Activated CD4-positive, CD25-positive, alpha-beta regulatory T cell treated with anti-CD3 and anti-CD28 coated beads, Interleukin-2, amount 50 U/mL, for 72 hours (primary cell): ENCODE measurements at places on chromosomes 12 and 14.
A peak's percentile ranks its signal among the peaks of the same experiment; 100 is the strongest.

DNA sequence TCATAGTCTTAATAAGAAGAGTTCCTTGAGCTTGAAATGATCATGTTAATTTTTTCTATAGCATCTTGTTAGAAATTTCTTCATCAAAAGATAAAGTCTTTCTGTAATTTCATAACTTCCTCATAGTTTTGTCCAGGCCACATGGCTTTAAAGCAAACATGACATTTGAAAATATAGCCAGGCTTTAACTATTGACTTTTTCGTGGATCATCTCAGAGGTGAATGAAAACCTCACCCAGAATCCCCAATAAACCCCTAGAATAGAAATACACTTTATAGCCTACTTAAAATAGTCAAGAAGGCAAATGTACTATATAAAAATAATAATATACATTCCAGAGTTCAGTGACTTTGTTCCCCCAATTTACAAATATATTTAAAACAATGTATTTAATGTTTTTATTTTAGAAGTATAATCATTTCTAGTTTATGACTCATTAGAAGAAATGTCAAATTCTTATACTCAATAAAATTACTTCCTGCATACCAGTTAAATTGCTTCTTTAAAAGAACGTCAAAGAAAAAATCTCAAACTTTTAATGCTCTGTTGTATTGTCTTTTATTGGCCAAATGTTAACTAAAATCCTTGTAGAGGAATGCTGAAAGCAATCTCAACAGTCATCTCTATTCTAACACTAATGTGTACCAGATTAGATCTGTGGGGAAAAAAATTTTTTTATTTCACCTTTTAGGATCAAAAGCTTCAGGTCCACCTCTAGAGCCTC, 21.6 kb downstream of the EXOC5 start:
- DNase-seq: no peak

GRCh38 chr12:8154526-8154925, 2.3 kb upstream of the ZNF705A start:
- no peak for DNase-seq

- DNase-seq: no peak
These were observed 31.8 kb downstream of the CPSF2 start for GRCh38 chr14:92153581-92153980.

- DNase-seq: no peak
These were observed 15.1 kb downstream of the SOCS2 start for GRCh38 chr12:93587611-93588010.

- DNase-seq: no peak
These were observed 52.3 kb upstream of the GPHB5 start for GRCh38 chr14:63371033-63371432.

DNA sequence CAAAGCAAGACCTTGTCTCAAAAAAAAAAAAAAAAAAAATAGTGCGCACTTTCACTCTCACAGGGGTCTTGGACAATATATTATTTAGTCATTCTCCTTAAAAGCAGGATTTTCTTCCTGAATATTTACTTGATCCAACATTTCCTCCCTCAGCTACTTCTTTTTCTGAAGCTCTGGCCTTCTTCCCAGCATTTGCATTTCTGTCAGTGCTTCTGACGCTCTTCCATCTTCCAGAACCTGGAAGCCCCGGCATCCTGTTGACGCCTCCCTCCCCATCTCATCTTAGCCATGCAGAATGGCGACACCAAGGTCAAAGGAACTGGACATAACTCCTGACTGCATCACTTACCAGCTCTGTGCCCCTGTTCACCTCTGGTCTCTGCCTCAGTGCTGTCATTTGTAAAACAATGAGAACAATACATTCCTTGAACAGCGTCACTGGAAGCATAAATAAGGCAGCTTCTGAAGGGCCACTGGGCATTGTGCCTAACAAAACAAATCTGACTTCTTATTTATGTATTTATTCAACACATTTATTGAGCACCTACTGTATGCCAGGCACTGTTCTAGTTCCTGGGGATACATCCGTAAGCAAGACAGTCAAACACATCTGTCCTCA, 90.9 kb upstream of the MDM1 start:
- DNase-seq: no peak

GRCh38 chr12:69070319-69071090, 137.5 kb upstream of the CPM start:
- DNase-seq: peak; percentile 63

DNA sequence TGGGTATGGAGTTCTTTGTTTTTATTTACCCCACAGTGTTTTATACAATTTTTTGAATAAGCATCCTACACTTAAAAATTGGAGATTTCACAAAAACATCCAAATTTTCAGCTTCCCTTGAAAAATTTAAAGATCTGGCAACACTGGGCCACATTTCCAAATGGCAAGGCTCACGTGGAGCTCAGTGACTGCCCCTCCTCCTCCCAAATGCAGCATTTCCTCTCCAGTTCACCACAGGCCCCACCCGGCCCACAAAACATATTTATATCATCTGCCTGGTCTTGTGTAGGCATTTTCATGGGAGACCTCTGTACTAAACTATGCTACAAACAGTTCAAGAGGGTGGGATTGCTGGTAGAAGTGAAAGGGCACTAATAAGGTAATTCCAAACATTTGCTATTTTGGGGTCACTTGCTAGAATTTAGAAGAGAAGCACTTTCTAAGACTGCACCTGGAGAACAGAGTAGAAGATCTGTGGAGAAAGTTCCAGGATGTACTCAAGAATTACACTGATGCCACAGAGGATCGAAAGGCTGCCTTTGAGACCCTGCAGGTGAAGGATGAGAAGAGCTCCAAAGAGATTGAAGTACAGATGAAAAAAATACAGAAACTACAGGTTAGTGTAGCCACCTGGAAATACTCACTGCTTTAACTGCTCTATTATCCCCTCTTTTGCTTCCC, 7.3 kb downstream of the FKBP11 start:
- DNase-seq: no peak

DNA sequence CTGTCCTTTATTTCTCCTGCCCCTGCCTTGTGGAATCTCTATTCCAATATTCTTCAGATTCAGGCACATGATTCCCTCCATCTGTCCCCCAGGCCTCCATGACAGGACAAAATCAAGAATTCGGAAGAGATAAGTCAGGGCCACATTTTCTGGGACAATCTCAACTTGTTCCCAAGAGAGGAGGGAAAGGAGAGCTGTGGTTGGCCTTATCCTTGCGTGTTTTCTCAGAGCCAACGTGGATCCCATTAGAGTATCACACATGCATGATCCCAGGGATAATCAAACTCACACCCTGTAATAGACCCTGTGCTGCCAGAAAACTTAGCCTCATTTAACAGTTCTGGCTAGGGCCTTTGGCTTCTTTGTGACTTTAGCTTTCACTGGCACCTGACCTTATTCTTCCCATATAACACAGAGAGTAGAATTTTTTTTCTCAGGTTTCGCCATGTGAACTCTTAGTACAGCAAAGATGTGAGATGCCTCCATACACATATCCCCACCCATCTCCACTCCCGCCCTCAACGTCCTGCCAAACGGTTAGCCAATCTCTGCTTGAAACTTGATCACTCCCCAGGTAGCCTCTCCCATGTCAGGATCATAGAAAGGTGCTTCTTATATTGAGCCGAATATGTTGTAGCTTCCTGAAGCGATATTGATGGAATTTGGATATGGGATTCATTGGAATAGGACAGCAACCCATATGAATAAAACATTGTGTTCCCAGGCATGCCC, 6.7 kb upstream of the KRT1 start:
- DNase-seq: no peak

DNA sequence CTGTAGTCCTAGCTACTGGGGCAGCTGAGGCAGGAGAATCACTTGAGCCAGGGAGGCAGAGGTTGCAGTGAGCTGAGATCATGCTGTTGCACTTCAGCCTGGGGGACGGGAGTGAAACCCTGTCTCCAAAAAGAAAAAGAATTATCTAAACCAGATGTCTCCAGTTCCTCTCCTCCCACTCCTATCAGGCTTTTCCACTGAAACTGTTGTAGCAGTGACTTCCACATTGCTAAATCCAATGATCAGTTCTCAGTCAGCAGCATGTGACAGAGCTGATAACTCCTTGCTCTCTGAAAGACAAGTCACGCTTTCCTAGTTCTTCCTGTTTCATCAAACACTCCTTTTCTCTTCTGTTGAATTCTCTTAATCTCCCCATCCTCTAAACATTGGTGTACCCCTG, 8.6 kb downstream of the SLC38A6 start:
- DNase-seq: no peak

DNA sequence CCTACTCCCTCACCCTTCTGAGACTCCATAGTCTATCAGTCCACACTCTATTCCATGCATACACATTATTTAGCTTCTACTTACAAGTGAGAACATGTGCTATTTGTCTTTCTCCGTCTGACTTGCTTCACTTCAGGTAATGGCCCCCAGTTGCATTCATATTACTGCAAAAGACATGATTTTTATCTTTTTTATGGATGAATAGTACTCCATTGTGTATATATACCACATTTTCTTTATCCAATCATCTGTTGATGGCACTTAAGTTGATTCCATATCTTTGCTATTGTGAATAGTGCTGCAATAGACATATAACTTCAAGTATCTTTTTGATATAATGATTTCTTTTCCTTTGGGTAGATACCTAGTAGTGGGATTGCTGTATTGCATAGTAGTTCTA, 171.8 kb downstream of the DACT1 start:
- no peak for DNase-seq

GRCh38 chr12:117144599-117144998, 45.4 kb upstream of the TESC start:
- DNase-seq: no peak
